ENCODE measurements at places on chromosomes 7 and 10.

DNA sequence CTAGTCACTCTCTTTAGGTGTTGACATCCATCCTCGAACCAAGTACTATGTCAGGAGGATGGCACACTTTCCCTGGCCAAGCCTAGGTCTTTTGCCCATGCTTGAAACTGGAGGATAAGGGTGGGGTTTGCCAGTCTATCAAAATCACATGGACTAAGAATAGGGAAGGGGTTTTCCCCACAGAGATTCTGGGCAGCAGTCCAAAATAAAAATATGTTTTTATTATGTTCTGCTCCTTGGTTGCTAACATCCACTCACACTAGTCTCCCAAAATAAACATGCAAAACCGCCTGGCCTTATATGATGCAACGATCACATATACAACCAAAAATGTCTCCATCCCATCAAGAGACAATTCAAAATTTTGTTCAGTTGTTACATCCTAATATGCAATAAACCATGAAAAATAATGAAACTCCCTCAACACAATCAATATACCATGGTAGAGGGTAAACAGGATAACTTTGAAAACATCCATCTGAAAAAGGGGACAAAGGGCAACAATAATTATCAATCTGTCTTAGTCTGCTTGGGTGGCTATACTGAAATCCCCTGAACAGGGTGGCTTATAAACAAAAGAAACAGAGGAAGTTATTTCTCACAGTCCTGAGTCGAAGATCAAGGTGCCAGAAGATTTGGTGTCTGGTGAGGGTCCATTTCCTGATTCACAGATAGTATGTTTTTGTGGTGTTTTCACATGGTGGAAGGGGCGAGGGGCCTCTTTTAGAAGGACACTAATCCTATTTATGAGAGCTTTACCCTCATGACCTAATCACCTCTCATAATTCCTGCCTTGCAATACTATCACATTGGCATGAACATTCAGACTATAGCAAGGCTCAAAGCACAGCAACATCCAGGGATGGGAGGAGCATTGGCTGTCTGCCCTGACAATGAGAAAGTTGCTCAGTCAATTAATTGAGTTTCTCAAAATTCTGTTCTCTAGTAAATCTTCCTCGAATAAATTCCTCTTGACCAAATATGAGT lies 159.3 kb downstream of the ETV1 start:
- no peak for DNase-seq

DNA sequence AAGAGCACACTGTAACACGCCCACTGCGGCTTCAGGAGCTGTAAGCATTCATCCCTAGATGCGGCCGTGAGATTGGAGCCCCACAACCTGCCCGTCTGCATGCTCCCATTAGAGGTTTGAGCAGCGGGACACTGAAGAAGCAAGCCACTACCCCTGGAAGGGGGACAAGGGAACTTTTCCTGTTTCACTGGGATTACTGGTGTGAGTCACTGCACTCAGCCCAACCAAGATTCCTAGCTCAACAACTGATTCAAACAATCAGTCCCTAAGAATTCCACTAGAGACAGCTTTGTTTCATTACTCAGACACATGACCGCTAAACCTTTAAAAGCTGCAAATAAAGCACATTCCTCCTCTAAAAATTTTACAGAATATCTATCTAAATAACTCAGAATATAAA lies 69.8 kb downstream of the ORC5 start:
- no peak for DNase-seq

- DNase-seq, result no peak
Observed at GRCh38 chr7:152006336-152006735, 19.1 kb upstream of the GALNT11 start.

GRCh38 chr10:96655461-96656197 lies 64.7 kb downstream of the PIK3AP1 start:
- no peak for DNase-seq

- no peak for DNase-seq
Observed at GRCh38 chr10:14906765-14907164, 28.1 kb downstream of the SUV39H2 start.

DNA sequence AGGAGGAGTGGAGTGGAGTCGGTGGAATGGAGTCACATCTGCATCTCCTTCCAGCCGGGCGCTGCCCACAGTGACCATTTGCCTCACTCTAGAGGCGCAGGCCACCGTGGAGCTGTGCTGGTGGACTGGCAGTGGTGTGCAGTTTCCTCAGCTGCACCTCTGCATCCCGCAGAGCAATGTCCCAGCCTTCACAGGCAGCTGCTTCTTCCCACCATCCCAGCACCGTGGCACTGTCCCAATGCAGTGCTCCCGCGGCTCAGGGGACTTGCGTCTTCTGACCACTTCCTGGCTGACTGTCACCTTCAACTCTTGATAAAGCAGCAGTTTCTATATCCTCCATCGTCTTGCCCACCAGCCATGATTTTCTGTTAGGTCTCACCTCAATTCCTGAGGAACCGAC lies 90.3 kb upstream of the SFMBT2 start:
- no peak for DNase-seq

DNA sequence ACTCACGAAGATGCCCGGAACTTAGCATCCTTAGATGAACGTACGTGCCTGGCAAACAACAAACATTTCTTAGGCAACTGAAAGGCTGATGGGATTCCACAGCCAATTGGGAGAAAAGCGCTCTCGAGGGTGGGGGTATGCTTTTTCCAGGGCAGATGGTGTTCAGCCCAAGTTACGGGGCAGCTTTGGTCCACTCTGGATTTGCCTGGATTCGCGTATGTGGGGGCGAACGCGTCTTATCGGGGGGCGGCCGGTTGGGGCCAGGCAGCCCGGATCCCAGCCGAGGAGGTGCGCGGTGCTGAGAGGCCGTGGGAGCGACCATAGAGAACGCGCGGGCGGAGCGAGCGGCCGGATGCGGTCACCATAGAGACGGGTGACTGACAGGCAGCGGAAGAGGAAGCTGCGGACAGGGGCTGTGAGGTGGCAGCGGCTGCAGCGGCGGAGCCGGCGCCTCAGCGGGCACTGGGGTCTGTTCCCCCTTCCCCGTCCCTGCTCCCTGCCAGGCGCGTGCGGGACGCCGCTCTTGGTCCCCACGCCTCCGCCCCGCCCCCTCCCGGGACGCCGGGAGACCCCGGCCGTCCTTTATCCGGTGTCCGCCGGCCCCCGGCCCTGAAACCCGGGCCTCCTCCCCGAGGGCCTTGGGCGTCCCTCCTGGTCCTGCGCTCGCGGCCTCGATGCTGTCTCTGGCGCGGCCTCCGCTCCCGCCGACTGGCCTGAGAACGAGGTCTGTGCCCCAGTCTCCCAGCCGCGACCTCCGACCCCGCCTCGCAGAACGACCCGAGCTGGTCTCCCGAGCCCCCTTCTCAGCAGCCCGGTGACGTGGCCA lies at the start of gene CHPF2:
TSS of gene CHPF2 (plus strand) at position 393 of the 826 bp plus-strand sequence. CDS start 1,529 bp downstream, outside the sequence.
- DNase-seq, result peak; percentile 93

DNA sequence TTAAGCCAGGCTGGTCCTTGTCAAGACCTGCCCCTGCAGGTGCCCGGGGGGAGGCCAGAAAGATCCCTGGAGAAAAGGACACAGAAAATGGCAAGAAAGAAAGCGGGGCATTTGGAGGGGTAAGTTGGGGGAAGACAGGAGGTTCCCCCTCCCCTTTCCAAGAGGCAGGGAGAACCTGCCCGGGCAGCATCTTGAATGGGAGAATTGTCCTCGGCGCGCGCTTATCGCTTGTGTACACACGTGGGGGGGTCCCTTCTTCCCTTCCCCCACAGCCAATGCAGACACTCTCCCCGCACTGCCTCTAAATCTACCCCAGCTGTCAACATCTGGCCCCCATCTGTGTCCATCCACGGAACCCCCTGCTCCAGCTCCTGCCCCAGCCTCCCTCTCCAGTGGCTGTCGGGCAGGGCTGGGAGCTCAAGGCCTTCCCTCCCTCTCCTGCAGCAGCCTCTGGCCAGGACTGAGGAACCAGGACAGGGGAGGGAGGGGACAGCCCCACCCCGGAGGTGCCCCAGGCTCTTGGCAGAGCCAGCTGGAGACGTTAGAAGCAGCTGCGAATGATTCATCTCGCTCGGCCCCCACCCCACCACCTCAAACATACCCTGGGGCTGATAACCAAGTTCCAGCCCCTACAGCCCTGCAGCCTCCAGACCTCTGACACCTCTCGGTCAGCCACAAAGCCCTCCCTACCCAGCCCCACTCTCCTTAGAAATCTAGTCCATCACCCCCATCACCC lies 25.3 kb downstream of the EPHB4 start:
- no peak for DNase-seq

- no peak for DNase-seq
Observed at GRCh38 chr7:3949242-3949640, 648.2 kb downstream of the SDK1 start.

DNA sequence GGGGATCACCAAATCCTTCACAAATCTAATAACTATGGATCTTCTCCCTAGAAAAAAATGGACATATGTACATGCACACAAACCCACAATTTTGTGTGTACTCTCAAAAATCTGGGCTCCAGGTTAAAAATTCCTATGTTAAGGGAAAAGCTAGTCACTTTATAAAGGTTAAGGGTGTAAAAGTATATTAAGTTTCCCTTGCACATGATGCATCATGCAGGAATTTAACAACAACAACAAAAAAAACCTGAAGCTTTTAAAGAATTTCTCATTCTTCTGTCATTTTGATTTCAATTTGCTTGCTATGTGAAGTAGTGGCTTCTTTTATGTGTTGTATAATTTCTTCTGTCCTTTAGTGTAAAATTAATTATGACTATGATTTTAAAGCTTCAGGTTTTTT lies 123.7 kb downstream of the CNOT4 start:
- no peak for DNase-seq

DNA sequence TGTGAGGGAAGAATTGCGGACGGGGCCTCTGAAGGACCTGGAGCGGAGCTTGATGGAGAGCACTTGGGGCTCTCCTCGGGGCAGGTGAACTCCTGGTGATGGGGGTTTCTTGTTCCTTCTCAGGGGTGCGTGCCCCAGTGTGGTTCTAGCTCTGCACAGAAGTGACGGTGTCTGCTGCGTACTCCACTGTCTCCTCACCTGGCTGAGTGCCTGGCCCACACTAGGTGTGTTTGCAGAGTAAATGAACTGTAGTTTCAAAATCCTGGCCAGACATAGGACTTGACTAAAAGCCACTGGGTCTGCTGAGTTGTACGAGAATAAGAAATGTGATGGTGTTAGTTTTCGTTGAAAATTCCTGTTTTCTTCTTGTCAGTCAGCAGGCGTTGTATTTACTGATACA lies 35.6 kb downstream of the DYNC2I1 start:
- no peak for DNase-seq

GRCh38 chr10:107444443-107444842 lies 279.9 kb upstream of the SORCS1 start:
- no peak for DNase-seq

DNA sequence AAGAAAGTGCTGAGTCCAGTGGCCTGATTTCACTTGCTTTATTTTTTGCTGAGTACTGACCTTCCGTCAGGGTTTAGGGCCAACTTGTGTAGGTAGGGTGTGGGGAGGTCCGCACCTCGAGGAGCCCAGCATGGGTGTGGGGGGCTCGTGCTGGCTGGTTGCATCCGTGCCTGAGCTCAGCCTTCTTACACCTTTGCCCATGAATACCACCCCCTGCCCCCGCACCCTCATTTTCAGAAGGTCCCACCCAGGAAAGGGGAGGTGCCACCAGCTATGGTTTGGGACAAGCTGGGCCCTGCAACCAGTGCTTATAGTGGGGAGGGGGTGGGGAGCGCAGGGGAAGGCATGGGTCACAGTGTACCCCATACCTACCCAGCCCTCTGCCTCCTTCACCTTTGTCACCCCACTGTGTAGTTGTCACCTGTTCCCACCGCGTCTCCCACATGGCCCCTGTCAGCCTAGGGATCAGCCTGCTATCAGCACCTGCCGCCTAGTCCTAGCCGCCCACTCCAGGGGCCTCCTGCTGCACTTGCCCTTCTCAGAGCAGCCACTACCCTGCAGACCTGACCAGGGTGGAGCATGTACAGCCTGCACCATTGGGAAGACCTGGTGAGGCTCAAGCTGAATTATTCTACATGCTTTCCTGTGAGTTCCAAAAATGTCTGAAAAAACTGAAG lies 146.2 kb upstream of the RET start:
- DNase-seq, result no peak

- no peak for DNase-seq
Observed at GRCh38 chr7:149293338-149293737, 31.3 kb downstream of the ZNF783 start.

GRCh38 chr7:42097752-42098151 lies 139.3 kb downstream of the GLI3 start:
- no peak for DNase-seq

- no peak for DNase-seq
Observed at GRCh38 chr10:108385963-108386362, 1221.5 kb upstream of the SORCS1 start.

DNA sequence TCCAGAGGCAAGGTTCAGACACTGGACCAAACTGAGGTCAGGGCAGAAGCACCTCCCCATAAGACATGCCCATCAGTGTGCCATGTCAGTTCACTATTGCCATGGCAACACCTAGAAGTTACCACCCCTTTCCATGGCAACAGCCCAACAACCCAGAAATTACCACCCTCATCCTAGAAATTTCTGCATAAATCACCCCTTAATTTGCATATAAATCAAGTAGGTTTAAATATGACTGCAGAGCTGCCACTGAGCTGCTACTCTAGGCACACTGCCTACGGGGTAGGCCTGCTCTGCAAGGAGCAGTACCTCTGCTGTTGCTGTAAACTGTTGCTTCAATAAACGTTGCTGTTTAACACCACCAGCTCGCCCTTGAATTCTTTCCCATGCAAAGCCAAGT lies 12.7 kb downstream of the STEAP2 start:
- DNase-seq, result no peak

DNA sequence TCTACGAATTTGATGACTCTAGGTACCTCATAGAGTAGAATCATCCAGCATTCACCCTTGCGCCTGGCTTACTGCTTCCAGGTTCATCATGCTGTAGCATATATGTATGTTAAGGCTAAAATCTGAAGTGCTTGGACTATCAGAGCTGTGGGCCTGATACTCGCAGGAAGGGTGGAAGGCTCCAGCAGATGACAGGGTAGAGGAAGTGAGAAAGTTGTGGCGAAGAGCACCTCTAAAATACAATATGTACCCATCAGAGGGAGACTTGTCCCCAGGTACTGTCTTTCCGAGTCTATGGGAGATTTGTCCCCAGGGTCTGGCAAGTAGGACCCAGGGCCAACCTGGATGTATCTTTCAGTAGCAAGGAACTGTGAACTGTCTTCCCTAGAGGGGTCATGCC lies 48.1 kb upstream of the PLEKHA1 start:
- DNase-seq, result no peak

DNA sequence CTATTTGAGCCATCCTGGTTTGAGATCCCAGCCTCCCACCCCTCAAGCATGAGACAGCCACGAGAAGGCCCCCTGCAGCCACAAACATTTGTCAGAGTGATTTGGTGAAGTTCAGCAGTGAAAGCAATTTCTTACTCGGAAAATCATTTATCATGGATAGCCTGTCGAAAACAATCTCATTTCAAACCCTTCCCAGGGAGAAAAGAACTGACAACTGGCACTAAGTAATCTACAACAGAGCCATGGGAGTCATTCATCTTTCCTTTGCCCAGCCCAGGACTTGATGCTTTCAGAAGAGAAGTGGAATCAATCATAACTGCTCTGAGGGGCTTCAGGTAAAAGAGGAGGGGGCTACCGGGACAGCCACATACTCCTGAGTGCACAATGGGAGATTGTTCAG lies 411.2 kb downstream of the KCNMA1 start:
- no peak for DNase-seq

Measured in activated naive CD8-positive, alpha-beta T cell treated with anti-CD3 and anti-CD28 coated beads, Interleukin-2, amount 50 U/mL, for 24 hours (primary cell).